ENCODE measurements at places on chromosomes 6 and 20.

- DNase-seq, result no peak
Observed at GRCh38 chr6:81906041-81906440, 153.6 kb upstream of the TENT5A start.

GRCh38 chr6:41224800-41225199 is 3.3 kb upstream of the TREML4 start:
- no peak for DNase-seq

DNA sequence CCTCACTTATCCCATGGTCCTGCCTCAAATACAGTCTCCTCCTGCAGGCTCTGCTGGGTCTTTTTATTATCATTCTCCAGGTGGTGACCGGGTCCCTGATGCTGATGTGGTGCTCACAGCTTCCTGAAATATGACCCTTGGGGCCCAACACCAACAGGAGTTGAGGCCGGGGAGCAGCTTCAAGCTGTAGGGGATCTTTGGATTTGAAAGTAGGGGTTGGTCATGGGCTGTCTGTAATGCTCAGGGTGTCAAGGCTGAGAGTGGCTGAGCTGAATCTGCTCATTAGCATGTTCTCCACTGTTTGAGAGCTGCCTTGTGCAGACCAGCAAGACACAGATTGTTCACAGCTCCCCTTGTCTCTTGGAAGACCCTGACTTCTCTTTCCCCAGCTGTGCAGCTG is 35.5 kb downstream of the HLA-F start:
- no peak for DNase-seq

DNA sequence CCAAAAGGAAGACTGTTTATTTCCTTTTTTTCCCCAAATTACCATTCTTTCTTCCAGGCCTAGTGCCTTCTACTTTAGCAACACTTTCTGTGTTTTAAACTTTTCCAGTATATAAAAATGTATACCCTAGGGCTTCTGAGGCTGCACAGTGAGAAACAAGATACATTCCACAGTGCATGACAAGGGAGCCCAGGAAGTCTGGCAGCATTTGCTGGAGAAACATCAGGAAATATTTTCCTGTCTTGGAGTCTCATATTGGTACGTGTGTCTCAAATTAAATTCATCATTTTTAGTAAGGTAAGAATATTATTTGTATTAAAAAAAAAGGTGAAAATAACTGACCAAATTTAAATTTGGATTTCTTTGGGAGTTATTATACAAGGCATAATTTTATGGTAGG is 662.6 kb downstream of the RFPL4B start:
- DNase-seq, result no peak

DNA sequence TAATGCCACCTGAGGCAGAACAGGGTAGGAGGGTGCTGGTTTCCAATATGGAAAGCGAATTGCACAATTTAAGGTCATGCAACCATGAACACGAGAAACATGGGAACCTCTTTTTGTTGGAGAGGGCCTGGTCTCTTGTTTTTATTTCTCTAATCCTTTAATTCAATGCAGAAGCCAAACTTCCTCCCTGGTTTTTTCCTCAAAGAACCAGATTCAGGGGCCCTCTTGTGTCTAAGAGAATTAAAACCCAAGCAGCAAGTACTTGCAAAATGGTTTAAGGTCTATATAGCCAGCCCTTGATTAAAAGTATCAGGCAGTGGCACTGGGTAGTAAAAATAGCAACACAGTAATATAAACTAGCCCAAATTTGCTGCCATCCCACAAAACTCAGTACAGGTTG is 19.5 kb downstream of the GSTA4 start:
- no peak for DNase-seq

DNA sequence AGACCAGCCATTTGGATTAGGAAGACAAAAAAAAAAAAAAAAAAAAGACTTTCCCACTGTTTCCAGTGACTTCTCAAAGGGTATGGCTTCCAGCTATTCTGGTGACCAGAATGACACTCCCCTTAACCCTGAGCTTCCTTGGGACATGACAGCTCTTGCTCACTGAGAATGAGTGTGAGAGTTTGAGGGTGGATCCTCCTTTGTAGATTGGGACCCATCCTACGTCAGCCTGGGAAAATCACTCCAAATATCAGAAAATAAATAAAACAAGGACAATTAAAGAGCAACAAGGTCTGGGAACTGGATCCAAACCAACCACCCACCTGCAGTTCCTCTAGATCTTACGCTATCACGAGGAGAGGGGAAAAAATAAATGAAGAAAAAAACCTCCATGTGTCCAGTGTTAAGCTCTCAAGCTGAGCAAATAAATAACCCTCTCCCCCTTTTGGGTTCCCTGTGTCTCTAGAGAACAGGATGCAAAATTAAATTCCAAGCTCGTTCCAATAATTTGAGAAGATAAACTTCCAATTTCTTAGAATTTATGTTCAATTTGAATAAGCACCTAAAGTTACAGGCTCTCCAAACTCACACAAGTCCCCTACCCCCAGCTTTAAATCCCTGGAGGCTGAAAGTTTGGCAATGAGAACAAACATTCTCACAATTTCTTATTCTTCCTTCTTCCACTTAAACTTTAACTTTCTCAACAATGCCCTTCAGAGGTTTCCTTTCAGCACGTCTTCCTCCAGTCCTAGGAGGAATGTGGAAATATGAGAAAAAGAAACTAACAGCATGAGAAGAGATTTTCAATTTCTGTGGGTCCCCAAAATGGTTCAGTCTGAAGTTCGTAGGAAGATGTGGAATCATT is 170.2 kb downstream of the MTFR2 start:
- DNase-seq, result no peak

DNA sequence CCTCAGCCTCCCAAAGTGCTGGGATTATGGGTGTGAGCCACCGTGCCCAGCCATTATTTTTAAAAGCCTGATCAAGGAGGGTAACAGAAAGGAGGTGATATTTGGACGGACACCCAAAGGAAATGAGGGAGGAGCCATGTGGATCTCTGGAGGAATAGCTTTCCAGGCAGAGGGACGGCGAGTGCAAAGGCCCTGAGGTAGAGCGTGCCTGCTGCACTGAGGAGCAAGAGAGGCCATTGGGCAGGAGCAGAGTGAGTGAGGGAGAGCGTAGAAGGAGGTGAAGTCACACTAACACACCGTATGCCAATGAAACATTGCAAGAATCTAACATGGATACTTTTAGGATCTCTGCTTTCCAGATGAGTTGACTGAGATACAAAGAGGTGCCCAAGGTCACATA is 58.9 kb upstream of the ZNFX1 start:
- no peak for DNase-seq

DNA sequence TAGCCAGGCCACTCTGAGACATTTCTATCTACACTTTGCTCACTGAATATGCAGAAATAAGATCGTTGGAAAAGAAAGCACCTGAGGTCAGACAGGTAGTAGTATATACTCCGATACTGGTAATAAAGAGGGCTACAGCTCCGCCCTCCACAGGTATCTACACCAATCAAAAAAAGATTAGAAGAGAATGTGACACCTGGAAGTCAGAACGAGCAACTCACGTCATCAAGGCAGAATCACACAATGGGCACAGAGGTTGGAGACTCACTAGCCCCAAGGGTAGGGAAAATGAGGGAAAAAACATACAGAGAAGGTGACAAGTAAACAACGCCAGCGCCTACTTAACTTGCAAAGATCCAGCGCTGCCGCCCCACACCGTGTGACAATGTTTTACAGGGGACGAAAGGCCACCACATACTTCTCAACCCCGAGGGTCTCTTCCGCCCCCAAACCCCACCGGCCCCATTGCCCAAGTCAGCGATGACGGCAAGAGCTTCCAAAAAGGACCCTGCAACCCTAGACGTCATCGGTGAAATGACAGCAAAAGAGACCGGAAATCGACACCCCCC is 653 bp downstream of the LMBRD1 start:
- DNase-seq, result peak; percentile 40

DNA sequence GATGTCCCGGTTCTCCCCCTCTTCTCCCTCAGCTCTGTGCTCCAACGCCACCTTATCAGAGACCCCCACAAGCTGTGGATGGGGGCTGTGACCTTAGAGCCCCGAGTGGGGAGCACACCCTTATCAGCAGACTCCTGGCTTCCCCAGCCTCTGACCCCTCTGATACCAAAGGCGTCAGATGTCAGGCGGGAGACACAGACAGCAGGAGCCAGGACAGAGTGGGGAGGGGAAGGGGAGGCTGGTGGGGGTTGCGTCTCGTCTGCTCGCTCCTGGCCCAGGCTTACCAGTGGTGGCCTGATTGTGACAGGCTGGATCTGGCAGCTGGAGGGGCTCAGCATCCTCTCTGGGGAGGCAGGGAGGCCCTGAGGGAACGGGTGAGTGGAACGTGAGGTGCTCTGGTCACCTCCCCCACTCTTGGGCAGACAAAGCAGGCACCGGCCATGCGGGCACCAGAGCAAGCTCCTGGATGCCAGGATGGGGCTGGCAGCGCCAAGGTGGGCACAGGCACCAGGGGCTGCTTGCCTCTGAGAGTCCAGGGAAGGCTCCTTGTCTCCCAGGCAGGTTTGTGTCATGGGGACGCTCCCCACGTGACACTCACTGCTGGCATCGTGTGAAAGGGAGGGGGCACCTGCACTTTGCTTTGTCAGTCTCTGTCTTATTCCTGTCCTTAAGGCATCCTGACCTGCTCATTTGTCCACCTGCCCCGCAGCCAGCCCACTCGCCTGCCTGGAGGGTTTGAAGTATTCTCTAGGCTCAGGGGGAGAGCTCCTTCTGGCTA is 27.8 kb upstream of the GATA5 start:
- no peak for DNase-seq

- DNase-seq, result no peak
Observed at GRCh38 chr20:33677991-33678702, 3.9 kb upstream of the NECAB3 start.

GRCh38 chr6:100554228-100554627 is 89.5 kb upstream of the SIM1 start:
- DNase-seq, result no peak

Measured in NCI-H187 treated with DMSO at 0.1 percent for 48 hours (cell line).